ENCODE measurements at places on chromosomes 1 and 21.

- no peak for DNase-seq
These were observed 850.2 kb upstream of the ADAMTS5 start for GRCh38 chr21:27817074-27817473.

GRCh38 chr1:63774617-63775417 lies 1.0 kb downstream of the ROR1 start:
- DNase-seq, result no peak

GRCh38 chr1:227305894-227306626 lies 12.2 kb downstream of the CDC42BPA start:
- no peak for DNase-seq

DNA sequence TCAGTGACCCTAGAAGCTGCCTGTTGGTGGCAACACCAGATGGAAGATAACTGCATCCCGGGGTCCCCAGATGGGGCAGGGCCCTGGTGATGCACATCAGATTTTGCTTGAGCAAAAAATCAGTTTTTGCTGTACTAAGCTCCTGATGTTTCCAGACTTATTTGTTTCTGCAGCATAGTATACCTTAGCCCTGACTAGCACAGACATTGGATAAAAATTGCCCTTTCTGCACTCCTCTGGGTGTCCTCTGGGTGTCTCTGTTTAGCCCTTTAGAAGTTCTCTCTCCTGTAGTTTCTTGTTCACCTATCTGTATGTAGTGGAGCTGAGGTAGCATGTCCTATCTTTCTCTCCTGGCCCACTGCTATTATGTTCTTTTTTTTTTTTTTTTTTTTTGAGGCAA lies 30.3 kb upstream of the PLA2G2C start:
- peak; percentile 61 for DNase-seq

- DNase-seq, result no peak
These were observed 255.6 kb downstream of the AKT3 start for GRCh38 chr1:243594455-243594854.

DNA sequence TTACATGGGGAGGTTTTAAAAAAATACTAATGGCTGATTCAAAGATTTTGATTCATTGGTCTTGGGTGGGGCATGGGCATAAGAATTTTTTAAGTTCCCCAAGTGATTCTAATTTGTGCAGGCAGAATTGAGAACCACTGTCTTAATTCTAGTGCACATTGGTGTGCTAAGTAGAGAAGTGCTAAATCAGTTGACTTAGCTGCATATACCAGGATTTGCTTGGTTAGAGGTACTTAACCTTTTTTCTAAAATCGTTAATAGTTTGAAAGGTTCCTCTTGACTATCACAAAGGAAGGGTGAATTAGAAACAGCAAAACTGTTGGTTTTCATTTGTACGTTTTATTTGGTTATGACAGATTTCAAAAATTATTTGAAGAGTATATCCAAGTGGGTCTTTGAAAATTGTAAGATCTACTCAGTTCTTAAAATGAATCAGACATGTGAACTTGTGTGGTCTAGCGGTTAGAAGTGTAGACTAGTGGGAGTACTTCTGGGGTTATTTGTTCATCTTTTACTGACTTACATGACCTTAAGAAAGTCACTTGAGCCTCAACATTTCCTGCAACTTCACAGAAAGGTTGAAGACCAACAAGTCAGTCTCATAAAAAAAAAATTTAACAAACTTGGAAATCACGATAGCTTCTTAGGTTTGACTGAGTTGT lies 66.7 kb downstream of the RPAP2 start:
- no peak for DNase-seq
